ENCODE measurements at places on chromosomes 5 and 9.

DNA sequence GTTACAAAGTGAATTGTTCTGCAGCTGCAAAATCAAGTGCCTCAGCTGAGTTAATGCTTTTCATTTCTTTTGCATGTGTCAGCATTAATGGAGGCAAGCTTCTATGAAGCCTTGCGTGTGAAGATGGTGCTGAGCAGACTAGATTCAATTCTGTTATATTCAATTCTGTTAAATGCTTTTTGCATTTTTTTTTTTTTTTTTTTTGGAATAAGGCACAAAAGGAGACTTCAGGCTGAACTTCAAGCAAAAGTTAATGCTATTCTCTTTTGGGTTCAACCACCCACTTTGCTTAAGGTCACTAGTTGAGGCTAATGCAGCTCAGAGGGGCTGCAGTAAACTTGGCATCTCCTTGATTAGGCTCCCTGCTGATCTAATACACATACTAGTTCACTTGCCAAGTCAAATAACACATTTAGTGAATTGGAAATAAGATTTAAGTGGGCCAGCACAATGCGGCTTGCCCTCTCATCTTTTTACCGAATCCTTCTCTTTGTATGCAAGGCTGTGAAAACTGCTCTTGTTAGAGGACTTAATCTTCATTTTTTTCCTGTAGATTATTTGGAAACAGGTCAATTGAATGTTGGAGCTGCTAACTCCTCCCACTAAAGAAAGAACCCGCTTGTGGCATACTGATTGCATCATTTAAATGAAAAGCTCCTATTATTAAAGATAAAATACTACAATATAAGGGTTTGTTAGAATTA, 1020.2 kb downstream of the NR2F1-AS1 start:
- no peak for DNase-seq

DNA sequence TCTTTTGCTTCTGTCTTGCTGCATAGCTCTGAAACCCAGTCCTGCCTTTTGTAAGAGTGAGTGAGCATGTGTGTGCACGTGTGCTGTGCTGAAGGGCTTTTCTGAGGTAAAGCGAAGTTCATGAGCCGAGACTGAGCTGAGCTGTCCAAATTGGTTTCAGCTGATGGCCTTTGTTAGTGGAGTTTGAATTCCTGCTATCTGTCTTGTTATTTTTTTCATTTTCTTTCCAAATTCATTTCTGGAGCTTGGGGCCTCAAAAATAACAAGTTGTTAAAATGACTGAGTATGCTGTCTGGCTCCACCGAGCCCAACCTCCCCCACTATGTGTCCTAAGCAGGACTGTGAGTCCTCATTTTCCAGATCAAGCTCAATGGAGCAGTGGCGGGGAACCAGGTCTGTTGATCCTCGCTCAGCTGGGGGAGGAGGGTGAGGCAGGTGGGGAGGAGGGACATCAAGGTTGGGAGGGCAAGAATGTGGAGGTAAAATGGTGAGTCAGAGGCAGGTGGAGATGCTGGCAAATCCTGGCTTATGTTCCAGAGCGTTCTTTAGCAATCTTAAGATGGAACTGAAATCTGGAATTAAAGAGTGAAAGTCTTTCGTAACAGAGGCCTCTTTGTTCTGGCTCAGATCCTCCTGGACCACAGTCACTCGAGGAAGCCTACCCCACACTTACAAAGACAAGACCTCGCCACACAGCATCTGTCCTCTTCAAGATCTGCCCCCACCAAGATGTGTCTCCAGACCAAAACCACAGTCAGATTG, 63.9 kb downstream of the SREK1 start:
- DNase-seq: peak; percentile 13

GRCh38 chr5:86679529-86679928, 61.8 kb downstream of the COX7C start:
- peak; percentile 91 for DNase-seq

DNA sequence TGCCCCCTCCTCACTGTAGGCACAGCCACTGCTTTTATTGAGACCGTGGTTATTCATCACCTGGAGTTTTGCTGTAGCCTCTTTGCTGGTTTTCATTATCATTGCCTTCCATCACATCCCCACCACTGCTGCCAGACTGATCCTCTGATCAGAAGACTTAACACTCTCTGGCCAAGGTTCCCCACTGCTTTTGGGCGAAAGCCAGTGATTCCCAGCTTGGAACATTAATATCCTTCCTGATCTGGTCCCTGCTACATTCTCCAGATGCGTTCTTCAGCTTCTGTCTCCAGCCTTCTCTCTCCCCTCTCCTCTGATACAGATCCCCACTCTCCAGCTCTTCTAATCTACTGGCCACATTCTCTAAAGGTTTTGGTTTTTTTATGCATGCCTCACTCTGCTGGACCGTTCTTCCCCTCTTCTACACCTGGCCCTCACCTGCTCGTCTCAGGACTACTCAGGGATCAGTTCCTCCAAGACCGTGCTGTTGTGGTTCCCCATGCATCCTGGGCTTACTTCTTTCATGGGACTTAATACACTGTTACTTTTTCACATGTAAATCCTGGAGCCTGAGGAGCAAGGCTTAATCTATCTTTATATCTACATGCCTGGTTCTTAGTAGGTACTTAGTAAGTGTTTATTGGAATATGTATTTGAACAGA, 115.0 kb downstream of the PRKACG start:
- no peak for DNase-seq

DNA sequence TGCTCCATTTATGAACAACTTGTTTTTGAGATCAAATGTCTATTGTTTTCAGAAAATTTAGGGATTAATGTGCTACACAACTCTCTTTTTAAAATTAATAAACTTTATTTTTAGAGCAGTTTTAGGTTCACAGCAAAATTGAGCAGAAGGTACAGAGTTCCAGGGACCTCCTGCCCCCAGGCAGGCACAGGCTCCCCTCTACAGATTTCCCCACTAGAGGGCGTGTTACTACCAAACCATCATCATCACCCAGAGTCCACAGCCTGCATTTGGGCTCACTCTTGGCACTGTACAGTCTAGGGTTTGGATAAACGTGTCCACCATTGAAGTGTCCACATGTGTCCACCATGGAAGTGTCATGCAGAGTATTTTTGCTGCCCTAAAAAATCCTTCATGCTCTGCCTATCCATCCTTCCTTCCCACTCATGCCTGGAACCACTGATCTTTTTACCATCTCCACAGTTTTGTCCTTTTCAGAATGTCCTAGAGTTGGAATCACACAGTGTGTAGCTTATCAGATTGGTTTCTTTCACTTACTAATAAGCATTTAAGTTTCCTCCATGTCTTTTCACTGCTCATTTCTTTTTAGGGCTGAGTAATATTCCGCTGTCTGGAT, 61.7 kb downstream of the MRPL36 start:
- DNase-seq: peak; percentile 4

GRCh38 chr9:96877269-96877668, 23.0 kb upstream of the ZNF782 start:
- no peak for DNase-seq

DNA sequence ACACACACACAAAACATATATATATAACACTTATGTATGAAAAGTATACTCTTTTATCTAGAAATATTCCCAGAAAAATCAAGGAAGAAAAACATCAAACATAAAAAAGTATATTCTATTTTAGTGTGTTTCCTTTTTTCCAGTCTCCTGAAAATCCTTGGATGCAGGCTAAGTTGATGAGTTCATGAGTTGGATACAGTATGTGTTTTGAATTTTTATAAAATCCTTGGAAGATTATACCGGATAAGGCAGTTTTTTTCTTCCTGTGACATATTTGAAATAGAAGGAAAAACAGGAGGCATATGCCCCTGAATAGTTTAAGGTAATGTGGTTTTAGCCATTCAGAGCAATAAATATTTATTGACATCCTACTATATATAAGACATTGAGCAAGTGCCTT, 203.6 kb downstream of the SNX18 start:
- no peak for DNase-seq

DNA sequence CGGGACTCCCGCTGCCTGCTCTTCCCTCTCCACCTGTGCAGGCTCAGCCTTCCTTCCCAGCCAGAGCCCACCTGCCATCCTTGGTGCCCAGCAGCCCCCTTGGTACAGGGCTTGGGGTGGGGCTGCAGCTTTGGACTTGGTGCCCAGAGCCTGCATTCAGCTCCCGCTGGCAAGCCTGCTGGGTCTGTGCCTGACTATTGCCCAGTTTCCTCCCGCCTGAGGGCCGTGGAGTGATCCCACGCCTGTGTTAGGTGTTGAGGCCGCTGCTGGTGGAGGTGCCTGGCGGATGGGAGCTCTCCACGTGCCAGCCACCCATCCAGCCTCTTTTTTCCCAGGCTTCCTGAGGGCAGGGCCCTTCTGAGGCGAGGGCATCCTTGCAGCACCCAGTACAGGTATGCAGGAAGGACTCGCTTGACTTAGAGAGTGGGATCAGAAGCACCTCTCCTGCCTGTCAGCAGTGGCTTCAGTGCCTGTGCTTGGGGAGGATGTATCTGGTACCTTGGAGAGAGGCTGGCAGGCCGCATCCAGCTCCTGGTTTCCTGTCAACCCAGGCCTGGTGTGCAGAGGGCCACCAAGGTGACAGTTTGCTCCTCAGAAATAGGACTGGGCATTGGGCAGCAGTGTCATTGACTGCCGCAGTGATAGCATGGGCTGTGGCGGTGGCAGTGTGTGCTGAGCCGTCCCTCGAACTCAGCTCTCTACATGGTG, 7.8 kb downstream of the RXRA start:
- DNase-seq: no peak

DNA sequence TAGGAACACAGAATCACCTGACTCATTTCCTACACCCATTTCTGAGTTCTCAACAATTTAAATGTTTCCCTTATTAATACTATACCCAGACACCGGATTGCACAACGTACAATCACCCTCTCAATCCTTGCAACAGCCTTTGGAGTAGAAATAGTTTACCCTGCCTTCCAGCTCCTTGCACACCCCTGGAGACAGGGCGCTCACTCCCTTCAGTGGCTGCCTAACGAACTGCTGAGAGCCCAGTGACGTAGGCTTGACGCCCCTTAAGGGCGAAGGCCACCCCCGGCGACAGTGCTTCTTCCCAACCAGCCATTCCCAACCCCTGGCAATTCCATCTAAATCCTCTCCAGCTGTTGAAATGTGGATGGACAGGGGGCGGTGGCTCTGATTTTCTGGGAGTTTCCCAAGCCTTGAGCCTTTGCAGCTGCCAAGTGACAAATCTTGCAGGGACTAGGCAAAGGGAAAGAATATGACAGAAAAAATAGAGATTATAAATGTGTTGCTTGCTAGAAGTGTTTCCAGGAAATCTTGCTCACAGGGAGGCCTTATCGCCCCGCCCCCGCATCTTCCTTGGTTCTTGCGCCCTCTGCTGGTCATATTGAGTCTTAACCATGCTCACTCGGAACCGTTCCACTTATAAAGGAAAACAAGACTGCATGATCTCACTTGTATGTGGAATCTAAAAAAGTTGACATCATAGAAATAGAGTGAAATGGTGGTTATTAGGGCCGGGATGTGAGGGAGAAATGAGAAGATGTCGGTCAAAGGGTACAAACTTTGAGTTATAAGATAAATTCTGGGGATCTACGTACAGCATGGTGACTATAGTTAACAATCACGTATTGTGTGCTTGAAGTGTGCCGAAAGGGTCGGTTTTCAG, 7.6 kb upstream of the BARX1 start:
- DNase-seq: peak; percentile 72

- no peak for DNase-seq
These were observed 727 bp downstream of the IGIP start for GRCh38 chr5:140126315-140127012.

DNA sequence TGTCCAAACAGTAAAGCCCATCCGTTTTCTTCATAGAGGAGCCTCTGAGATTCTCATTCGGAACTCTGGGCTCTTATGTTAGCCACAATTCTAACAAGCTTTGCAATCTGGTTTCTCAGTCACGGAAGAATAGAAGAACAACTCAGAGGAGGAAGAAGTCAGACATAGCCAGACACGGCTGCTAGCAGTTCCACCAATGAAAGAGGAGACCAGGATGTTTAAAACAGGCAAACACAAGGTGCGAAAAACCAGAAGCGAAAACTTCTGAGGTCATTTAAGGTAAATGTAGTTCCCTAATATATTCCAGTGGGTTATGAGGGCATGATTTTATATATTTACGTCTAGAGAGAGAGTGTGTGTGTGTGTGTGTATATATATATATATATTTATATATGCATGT, 34.1 kb upstream of the GDNF start:
- no peak for DNase-seq

DNA sequence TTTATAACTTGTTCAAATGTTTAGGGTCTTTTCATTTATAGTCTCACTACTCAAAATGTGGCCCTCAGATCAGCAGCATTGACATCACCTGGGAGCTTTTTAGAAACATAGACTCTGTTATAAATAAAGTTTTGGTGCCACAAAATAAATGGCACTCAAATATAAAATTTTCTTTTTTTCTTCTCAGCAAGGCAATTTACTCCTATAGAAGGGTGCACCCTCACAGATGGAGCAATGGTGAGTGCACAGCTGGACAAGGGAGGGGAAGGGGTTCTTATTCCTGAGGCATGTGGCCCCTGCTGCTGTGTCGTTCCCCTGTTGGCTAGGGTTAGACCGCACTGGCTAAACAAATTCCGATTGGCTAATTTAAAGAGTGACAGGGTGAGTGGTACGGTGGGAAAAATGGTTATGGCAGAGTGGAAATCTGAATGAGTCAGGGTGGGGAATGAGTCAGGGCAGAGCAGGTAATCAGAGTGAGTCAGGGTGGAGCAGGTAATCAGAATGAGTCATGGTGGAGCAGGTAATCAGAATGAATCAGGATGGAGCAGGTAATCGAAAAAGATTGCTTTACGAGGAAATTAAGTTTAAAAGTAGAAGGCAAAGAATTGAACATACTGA, 31.8 kb upstream of the C7 start:
- no peak for DNase-seq

GRCh38 chr5:71533615-71534014, 53.5 kb upstream of the MCCC2 start:
- peak; percentile 23 for DNase-seq

- DNase-seq: no peak
These were observed 208.4 kb upstream of the TBCA start for GRCh38 chr5:77984587-77984986.

DNA sequence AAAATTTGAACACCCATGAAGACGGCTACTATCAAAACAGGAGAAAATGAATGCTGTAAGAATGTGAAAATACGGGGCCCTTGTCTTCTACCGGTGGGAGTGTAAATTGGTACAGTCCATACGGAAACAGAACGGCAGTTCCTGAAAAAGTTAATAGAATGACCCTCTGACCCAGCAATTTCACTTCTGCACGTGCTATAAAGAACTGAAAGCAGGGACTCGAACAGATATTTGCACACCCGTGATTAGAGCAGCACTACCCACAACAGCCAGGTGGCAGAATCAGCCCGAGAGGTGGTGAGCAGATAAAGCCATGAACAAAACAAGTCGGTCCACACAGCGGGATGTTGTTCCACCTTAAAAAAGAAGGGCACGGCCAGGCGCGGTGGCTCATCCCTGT, 22.6 kb upstream of the SLC12A7 start:
- DNase-seq: no peak

All from stromal cell of bone marrow (primary cell).